NCI-H1694 (cell line): ENCODE measurements at places on chromosomes 5 and 9.

GRCh38 chr9:128933731-128934130, 12.9 kb downstream of the PHYHD1 start:
- no peak for DNase-seq

- DNase-seq = peak; percentile 22
Measured at GRCh38 chr5:65483546-65484346, 2.0 kb upstream of the ADAMTS6 start.

DNA sequence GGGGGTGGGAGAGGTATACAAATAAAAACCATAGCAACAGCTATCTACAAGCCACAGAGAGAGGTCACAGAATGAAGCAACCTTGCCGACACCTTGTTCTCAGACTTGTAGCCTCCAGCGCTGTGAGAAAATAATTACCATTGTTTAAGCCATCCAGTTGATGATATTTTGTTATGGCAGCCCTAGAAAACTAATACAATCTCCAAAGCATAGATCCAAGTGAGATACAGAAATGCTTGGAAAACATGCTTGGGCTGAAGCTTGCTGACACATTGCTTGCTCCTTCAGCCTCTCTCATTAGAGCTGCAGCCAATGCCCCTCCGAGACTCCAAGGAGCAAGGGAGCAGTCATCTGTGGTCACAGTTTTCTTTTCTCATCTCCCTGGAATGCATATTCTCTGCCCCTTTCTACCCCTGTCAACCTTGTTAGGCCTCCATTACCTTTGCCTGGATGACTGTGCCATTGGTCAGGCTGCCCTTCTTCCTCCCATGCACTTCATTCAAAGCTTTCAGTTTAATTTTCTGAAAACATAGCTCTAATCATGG, 401.4 kb upstream of the KLF4 start:
- DNase-seq = no peak

DNA sequence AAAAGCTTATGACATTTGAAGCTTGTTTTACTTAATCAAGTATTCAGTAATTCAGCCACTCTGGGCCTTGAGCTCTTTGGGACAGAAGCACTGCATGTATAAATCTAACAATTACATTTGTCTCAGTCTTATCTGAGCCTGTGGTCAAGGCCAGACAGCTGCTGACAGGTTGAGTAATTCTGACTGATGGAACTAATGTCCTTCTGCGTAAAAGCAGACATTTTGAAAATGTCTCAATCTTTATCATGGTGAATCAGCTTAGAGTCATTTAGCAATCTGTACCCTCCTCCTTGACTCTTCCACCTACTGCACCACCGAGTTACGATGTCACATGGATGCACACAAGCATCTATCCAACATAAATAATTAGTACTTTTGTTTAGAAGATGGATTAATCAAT, 400.0 kb downstream of the ARRDC3 start:
- no peak for DNase-seq

- no peak for DNase-seq
Measured at GRCh38 chr9:129338724-129339430, 160.8 kb upstream of the IER5L start.

GRCh38 chr5:81767938-81768337, 17.0 kb upstream of the SSBP2 start:
- DNase-seq = no peak

GRCh38 chr5:55636177-55636576, 75.9 kb downstream of the SLC38A9 start:
- peak; percentile 26 for DNase-seq

- no peak for DNase-seq
Measured at GRCh38 chr5:143334903-143335302, 68.6 kb downstream of the NR3C1 start.

DNA sequence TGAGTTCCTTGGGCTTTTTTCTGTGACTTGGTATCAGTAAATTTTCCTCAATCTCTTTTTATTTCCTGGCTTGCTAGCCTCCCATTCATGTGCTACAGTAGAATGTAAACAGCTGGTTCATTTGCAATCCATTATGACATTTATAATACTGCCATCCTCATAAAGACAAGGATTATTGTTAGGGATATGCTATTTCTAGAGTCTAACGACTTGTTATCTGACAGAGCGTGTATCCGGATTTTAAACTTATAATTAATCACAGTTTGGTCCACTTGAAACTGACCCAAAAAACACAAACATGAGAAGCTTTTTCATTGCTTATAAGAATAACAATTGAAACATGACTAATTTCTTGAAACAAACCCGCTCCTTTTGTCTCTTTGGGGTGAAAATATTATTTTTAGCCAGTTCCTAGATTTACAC, 585.8 kb downstream of the TLE4 start:
- DNase-seq = no peak

DNA sequence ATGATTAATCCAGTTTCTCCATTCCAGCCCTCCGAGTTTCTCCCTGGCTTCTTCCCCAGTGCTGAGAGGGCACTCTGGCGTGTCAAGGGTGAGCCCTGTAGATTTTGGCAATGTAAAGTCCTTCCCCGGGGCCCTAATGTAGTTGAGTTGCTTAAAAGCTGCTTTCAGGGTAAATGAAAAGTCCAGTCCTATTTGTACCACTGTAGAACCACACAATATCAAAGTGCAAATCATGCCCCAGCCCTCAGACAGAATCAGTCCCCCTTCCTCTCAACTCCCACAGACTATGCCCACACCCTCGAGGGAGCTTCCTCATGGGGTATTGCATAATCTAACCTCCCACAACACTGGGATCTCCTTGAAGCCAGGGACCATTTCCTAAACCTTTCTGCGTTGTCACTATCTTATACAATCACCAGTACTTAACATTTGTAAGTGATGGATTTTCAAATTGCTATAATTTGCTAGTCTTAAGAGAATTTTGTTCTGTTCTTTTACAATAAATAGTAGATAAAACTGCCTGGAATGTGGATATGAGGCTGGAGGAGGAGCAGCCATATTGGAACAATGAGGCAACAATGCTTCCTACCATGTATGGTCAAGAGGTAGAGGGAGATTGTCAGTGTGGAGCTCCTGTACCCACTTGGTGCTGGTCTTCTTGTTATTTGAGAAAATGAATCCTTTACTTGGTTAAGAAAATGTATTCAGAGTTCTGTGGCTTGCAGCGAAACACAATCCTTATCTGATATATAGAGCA, 34.4 kb downstream of the ZNF366 start:
- no peak for DNase-seq

- no peak for DNase-seq
Measured at GRCh38 chr9:81074221-81074620, 615.1 kb downstream of the TLE1 start.

DNA sequence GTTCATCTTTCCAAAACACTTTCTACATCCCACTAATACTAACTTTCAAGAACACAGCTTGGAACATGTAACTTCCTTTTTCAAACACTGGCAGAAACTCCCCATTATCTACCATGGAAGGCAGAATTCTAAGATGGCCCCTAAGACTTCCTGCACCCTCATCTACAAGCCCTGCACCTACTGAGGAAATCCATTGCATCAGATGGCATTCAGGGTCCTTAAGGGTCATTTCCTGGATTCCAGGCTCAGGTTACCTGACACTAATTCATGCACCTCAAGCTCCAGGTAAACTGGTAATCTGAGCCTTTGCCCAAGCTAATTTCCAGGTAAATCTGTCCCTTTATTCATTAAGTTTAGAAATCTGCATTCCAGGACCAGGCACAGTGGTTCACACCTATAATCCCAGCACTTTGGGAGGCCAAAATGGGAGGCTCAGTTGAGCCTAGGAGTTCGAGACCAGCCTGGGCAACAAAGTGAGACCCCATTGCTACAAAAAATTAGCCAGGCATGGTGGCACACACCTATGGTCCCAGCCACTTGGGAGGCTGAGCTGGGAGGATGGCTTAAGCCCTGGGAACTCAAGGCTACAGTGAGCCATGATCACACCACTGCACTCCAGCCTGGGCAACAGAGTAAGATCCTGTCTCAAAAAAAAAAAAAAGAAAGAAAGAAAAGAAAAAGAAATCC, 91.6 kb downstream of the NFIB start:
- DNase-seq = no peak

- DNase-seq = no peak
Measured at GRCh38 chr5:56161927-56162326, 71.2 kb downstream of the ANKRD55 start.

DNA sequence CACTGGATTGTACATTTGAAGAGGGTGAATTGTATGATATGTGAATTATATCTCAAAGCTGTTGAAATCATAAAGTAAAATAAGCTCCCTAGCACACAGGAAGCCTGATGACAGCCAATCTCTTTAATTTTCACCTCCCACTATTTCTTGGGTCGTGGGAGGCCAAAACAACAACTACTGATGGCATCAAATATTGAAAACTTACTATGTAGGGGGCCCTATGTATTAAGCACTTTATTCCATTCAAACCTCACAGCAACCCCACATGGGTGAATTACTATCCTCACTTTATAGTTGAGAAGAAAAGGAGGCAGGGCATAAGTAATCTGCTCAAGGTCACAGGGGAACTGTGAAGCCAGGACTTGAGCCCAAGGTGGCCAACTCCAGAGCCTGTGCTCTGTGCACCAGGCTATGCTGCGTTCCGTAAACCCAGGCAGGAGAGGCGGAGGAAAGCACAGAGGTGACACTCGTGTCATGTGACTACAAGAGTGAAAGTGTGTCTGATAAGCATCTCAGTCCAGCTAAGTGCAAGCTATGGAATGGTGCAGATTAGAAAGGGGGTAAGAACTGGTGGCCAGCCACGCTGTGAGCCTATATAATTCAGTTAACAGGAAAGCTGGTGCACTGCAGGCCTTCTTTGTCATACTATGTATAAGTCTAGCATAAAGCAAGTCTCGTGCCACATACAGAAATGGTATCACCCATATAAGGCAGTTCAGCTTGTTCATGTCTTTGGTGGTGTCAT, 221.0 kb downstream of the DCP2 start:
- DNase-seq = no peak

GRCh38 chr5:34480810-34481528, 175.2 kb upstream of the RAI14 start:
- no peak for DNase-seq

- DNase-seq = no peak
Measured at GRCh38 chr5:149181732-149182131, 40.4 kb downstream of the ABLIM3 start.

DNA sequence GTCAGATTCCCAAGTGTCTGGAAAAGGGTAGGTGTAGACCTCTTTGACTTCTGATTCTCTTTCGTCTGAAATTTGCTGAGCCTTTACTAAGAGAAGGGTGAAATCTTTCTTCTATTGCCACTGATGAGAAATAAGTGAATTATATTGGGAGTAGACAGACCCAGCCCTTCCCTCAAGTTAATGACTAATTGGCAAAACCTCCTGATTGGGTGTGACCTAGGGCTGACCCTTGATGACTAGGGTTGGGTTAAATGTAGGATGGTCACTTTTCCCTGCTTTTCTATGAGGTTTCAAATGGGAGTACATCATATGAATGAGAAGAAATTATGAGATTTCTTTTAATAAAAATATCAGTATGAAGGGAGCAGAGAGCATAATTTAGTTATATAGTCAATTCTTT, 73.4 kb upstream of the C5orf46 start:
- no peak for DNase-seq

DNA sequence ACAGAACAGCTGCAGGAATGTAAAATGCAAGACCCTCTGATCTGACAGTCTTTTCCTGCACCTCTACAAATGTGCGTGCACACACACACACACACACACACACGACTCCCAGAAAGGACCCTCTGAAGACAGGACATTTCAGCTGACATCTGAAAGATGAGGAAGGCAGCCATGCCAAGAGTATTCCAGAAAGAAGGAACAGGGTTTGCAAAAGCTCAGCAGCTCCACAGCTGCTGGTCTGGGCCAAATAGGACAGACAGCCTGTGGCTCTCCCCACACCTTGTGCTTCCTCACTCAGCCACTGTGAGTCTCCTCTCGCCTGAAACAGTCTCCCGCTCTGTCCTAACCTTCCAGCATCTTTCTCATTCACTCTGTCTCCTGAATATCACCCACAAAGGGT, 189.0 kb downstream of the PALM2AKAP2 start:
- no peak for DNase-seq

GRCh38 chr5:177233206-177233605, 70.3 kb downstream of the RAB24 start:
- DNase-seq = no peak

GRCh38 chr9:26131886-26132285, 453.6 kb upstream of the TUSC1 start:
- no peak for DNase-seq

DNA sequence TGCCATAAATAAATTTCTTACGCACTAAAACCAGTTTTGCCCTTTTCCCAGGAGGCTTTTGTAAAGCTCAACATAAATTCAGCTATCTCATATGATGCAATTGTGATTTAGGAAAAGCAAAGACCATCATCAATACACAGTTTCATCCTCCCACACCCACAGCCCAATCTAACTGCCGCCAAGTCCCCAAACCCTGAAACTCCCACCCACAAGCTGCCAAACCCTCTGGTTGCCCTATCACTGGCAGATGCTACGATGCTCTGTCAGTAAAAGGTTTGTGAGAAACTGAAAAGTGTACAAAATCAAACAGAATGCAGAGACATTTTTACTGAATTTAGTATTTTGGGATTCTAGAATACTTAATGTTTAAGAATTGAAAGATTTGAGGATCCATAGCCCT, 42.8 kb upstream of the NR4A3 start:
- no peak for DNase-seq

DNA sequence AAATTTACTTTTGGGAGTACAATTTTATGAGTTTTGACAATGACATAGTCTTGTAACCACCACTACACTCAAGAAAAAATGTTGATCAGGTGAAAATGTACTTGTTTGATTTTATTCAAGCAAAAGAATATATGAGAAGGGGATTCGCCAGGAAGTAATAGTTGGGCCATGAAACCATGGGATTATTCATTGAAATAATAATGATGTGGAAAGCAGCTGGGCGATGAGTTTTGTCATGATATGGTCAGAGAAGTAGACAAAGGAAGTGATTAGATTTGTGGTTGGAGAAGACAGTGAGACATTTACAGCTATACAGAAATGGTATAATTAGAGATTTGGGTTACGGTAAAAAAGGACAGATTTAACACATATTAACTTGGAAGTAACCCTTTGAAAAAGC, 11.2 kb downstream of the HMGCR start:
- DNase-seq = no peak

GRCh38 chr5:87170799-87171198, 96.9 kb upstream of the RASA1 start:
- no peak for DNase-seq

DNA sequence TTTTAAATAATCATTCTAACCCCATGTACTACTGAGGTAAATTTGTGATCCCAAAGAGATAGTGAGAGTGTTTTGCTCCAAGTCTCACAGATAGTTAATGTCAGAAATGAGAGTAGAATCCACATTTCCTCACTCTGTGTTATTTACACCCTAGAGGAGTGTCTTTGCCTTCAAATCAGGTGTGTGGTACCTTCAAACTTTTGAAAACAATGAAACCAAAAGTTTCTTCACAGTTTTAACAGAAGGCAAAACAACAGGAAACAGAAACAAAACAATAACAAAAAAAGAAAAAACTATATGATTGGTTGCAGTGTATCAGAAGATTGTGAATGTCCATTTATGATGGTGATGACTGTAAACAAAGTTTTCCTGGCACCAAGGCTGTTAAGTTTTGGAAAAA, 85.9 kb downstream of the ERBIN start:
- no peak for DNase-seq

GRCh38 chr5:178466342-178466741, 123.9 kb downstream of the COL23A1 start:
- no peak for DNase-seq
